Left ventricle myocardium superior (tissue), 1 donor: ENCODE measurements at places on chromosomes 13 and 19. TPM values are rescaled to one million over a fixed set of nuclear protein-coding genes. Genes with fewer than 3 reads are reported as not detected.

The SERP2 gene
- 12.4 TPM for total RNA-seq

GRCh38 chr13:68984688-68985319 lies 1122.8 kb upstream of the ATXN8OS start:
- peak; percentile 14 for DNase-seq

GRCh38 chr13:67416047-67416925 lies 186.2 kb upstream of the PCDH9 start:
- DNase-seq = peak; percentile 49

DNA sequence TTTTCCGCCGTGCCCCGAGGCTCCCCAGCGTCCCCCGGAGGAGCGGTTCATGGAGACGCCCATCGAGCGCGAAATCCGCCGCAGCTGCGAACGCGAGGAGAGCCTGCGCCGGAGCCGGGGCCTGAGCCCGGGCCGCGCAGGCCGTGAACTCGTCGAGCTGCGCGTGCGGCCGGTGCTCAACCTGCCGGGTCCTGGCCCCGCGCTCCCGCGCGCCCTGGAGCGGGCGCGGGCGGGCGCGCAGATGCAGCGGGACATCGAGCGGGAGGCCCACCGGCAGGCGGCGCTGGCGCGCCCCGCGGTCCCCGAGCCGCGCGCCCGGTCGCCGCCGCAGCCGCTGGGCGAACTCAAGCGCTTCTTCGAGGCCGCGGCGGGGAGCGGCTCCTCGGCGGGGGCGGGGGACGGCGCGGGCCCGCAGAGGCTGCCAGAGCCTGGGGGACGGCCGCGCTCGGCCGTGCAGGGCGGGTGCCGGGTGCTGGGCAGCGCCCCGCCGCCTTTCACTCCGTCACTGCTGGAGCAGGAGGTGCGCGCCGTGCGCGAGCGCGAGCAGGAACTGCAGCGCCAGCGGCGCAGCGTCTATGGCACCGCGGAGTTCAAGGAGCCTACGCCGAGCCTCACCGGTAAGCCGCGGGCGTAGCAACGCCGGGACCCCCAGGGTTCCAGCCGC lies 807 bp downstream of the MISP3 start:
- DNase-seq = peak; percentile 90

DNA sequence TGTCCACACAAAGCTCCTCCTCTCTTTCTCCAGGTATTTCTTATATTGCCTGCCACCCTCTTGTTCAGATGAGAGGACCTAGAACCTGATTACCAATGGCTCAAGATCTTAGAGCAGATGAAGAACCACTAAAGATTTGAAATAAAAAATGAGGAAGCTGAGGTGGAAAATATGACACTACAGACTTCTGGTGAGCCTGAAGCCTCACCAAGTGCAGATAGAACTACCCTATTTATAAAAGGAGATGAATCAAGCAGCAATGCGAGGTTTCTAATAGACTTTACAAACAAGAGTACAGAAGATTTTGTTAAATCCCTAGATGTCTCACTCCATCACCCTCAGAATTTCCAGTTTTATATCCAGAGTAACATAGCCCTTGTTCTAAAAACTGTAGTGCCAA lies 345.8 kb downstream of the TBC1D4 start:
- no peak for DNase-seq
